ENCODE measurements at places on chromosomes 4 and X.

- DNase-seq: no peak
Measured at GRCh38 chrX:127129510-127129909, 310.0 kb downstream of the PRR32 start.

DNA sequence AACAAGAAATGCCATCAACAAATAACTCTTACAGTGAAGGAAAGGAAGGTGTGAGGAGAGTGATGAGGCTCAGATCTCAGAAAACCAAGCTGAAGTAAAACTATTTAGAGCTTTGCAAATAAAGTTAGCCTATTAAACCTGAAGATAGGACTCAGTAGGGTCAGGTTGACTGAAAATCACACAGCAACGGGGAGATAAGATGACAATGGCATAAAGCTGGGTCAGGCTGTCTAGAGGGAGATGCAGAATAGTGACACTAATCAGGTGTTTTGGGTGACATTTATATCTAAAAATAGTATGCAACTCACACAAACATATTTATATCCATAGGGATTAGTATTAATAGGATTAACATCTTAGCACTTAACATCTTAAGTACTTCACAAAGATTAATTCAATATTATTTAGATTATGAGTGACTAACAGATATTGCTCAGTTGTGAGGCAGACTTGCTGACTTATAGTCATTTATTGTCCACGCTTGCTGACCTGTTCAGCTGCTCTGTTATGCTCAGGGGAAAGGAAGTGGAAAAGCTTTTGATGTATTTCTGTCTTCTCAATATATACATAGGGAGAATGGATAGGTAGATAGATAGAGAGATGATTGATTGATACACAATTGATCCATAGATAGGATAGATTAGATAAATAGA is 130.7 kb upstream of the GUCY1A1 start:
- no peak for DNase-seq

DNA sequence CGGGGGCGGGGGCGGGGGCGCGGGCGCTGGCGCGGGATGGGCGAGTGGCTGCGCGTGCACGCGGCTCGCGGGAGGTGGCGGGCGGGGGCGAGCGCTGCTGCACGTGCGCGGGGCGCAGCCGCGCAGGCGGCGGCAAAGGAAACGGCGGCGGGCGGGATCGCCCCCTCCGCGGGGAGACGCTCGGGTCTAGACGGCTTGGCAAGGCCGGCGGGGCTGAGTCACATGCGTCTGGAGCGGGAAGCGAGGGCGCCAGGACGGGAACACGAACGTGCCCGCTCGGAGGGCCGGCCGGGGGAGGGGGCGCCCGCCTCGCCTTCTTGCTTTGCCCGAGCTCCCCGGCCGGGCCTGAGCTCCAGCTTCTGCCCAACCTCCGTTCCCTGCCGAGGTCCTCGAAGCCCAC is 4.3 kb upstream of the HAUS7 start:
- peak; percentile 57 for DNase-seq

GRCh38 chrX:53195401-53195800 is 29.6 kb downstream of the KDM5C start:
- DNase-seq: no peak

DNA sequence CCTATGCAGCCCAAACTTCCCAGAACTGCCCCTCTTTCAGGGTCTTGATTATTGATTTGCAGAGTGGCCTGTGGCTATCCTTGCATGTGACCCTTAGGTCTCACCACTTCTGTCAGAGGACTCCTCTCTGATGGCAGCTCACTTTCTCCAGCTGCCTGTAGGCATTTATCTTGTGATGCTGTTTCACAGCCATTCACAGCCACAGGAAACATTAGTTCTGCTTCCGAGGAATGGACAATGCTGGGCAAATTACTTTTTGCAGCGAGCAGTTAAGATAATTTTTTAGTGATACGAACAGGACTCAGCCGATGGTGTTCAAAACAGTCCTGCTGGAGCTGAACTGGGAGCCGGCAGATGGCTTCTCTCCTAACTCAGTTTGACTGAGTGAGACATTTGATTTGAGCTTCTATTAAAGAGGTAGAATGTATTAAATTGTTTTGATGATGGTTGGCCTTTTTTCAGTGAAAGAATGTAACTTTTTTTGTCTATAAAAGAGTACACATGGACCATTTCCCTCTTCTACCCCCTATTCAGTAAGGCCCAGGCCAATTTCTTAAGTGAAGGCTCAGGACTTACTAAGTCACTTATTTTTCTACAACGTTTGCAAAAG is 58.4 kb upstream of the TMEM150C start:
- DNase-seq: no peak

DNA sequence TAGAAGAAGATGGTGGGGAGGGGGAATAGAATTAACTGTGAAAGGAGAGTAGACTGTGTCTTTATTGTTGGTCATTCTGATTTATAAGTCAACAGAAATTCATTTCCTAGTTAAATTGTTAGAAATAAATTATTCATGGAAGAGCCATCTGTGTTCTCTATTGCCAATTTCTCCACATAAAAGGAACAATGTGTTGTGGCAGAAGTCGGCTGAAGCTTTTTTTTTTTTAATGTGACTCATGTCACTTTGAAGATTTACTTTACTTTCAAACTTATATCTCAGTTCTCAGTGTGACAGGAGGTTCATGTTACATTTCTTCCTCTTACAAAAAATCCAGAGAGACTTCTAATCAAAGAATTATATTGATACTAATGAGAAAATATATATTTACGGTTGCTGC is 60.5 kb downstream of the CPE start:
- DNase-seq: no peak

- no peak for DNase-seq
Measured at GRCh38 chr4:175970072-175970471, 95.6 kb upstream of the WDR17 start.

- no peak for DNase-seq
Measured at GRCh38 chr4:10253765-10254164, 137.2 kb upstream of the WDR1 start.

DNA sequence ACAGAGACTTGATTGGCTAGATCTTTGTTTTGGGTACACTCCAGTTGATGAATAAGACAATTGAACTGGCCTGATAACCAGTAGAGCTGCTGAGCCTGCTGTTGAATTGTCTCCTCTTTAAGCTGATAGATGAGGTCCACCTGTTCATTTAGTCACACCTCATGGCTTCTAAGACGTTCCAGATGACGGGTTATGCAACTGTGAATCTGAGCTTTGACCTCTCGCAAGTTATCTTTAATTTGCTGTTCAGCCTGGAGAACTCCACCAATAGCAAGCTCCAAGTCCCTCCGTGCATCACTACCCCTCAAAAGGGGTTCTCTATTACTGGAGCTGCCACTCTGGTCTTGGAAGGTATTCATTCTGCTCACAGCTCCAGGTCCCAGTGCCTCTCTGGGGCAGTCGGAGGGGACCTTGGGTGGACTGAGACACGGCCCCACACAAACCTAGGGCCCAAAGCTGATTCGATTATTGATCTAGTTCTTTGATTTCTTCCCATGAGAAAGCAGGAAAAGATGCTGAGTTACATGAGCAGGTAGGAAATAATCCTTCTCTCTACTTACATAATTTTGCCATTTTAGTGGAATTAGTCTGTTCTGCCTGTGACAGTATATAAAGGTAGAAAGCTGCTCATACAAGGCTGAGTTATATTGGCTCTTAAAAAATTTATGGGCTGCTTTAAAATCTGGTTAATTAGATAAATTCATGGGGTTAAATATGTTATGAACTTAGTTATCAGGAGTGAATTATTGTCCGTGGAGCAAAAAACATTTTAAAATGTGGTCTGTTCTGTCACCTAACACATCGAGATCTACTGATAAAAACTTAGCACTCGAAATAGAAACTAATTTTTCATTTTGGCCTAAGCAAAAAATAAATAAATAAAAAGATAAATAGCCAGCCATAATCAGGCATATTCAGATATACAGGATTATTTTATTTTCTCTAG is 6.8 kb downstream of the MMAA start:
- no peak for DNase-seq

- DNase-seq: no peak
Measured at GRCh38 chrX:69082753-69083150, 82.5 kb downstream of the PJA1 start.

GRCh38 chr4:169492436-169493163 is 119.8 kb downstream of the NEK1 start:
- peak; percentile 35 for DNase-seq

Data from AG10803 (cell line).